SHP77 (cell line): ENCODE measurements at places on chromosomes 3 and 15.

- no peak for DNase-seq
These were observed 319.8 kb downstream of the IL5RA start for GRCh38 chr3:2790266-2790815.

DNA sequence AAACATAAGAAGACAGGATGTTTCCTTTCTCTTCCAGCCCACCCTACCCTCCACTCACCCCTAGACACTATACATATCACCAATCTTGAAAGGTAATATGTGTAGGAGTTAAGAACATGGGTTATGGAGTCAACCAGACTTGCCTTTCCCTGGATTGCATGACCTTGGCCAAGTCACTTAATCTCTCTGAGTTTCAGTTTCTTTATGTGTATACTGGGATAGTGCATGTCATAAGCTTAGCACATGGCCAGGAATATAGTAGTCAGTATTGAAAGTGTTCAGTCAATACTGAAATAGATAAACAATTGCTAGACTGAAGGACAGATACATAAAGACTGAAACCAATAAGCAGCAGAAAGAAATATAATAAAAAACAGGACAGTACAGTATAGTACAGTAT lies 283.2 kb upstream of the STT3B start:
- no peak for DNase-seq

DNA sequence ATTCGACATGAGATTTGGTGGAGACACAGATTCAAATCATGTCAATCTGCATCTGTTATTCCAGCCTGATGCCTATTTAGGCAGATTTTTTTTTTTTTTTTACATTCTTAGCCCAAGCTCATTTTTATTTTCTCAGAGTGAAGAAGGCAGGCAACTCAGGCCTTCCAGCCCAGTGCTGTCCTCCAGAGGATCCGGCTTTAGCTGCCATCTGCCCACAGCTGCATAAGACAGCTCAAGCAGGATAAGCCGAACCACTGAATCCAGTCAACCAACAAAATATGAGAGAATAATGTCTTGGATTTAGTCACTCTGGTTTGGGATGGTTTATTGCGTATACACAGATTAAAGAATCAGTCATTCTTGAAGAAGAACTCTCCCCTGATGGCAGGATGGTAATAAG lies 19.9 kb upstream of the COLQ start:
- DNase-seq = no peak

DNA sequence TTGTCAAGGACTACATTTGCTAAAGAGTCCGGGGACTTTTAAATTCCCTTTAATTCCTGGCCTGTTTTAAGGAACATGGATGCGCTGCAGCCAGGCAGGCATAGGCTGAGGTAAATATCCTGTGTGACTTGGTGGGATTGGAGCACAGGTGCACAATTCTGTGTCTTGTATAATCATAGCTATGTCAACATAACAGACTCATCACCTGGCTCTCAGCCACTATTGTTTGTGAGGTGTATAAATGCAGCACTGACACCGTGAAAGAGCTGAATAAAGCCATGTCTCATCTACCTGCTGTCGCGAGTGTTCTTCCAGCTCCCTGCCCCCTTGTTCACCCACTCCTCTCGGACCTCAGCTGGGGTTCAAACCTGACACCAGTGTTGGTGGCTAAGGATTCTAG lies 109.7 kb downstream of the MFSD1 start:
- peak; percentile 86 for DNase-seq

DNA sequence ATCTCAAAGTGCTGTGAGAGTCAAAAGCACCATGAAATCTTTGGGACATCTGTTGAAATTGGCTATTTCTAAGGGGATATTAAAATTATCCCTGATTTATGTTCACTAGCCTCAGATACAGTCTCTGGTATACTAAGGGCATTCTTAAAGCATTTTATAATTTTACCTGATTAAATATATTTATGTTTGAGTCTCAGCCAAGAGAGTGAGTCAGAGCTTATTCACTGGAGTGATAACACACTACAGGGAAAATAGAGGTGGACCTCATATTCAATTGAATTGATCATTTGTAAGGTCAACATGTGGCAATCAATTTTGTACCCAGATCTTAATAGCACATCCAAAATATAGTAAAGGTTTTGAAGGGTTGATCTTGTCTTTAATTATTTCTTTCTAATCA lies 733.6 kb downstream of the EPHA3 start:
- no peak for DNase-seq

- no peak for DNase-seq
These were observed 395.3 kb downstream of the IL5RA start for GRCh38 chr3:2714834-2715233.

DNA sequence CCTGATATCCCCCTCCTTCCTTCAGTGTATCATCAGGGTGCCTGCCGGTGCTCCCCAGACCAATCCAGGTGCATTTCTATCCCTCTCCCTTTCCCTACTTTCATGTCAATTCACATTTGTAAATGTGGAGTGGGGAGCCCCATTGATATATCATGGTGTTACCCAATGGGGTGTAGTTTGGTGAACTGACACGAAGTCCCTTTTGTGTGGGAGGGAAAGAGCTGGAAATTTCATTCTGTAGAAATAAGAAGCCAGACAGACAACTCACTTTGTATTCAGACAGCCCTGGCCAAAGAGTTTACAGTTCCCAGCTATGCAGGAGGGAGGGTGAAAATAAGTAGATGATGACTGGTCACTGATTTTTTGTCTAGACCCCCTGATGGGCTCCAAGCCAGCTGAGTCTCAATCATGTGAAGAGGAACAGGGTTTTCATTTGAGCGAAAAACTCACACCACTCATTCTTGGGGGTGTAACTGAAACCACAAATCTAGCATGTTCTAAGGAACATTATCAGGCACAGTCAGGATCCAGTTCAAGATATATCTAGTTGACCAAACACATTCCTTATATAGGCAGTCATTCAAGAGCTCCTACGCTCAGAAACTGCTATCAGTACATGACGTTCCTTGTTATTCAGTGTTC lies 58.9 kb downstream of the LMCD1 start:
- no peak for DNase-seq

GRCh38 chr15:48566668-48567067 lies 78.8 kb downstream of the FBN1 start:
- no peak for DNase-seq

DNA sequence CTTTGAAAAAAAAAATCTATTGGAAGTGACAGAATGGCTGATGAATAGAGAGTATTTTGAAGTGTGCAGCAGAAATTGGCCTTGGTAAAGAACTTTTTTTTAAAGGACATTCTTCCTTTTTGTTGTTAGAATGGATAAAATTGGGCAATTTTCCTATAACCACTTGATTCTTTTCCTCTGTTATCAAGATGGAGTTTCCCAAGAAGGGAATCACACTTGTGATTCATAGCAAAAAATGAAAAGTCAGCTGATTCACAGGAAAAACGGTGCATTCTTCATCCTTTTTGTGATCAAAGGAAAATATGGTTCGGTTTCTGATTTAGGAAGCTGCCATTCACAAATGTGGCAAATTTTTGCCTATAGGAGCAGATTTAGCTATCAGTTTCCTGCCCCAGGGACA lies 486.8 kb downstream of the GBE1 start:
- DNase-seq = no peak

DNA sequence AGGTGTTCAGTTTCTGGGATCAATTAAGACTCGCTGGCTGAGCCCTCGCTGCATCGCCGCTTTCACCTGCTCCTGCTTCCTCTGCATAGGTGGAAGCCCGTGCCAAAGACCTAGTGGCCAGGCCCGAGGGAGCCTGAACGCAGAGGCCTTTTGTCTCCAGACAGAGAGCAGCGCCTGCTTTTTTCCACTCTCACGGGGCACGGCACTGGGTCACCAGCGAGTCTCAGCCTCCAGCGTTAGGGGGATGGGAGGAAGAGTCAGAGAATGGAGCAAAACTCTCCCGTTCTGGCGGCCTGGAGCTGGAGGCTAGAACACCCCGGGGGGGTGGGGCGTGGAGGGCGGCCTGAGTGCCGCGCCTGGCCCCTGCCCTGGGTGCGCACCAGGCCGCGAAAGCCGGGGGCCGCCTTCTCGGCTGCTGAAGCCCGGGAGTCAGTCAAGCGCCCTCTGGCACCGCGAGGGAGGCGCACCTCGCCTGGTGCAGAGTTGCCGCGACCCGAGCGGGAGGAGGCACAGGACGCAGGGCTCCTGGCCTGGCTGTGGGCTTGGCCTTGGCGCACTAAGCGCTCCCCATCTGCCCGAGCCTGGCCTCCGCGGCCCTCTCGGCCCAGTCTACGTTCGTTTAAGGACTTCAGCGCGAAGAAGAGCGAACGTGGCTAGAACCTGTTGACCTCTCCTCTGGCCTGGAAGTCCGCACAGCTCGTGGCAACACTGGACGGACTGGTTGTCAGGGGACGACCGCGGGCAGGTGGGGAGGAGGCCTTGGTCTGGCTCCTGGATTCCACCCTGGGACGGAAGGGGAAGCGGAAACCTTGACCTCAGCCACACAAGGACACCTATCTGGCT lies 21.5 kb downstream of the NR2F2 start:
- no peak for DNase-seq

GRCh38 chr3:44665173-44665572 lies 16.6 kb downstream of the ZNF35 start:
- no peak for DNase-seq

DNA sequence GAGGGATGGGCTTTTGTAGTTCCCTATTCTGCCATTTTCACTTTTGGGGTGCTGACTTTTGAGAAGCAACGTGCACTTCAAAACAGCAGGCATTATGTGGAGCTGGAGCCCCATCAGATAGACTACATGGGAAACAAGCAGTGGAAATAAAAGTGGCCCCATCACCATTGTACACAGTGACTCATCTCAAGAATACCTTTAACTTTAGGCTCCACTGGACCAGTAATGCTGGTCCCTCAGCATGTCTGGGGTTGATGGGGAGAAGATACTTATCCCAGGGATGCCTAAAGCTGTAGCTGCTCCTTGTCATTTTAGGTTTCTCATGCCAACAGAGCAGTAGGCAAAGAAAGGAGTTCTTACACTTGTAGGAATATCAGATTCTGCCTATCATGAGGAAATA lies 45.0 kb downstream of the LSM3 start:
- DNase-seq = no peak

GRCh38 chr15:28106294-28107110 lies 7.4 kb upstream of the OCA2 start:
- DNase-seq = no peak

DNA sequence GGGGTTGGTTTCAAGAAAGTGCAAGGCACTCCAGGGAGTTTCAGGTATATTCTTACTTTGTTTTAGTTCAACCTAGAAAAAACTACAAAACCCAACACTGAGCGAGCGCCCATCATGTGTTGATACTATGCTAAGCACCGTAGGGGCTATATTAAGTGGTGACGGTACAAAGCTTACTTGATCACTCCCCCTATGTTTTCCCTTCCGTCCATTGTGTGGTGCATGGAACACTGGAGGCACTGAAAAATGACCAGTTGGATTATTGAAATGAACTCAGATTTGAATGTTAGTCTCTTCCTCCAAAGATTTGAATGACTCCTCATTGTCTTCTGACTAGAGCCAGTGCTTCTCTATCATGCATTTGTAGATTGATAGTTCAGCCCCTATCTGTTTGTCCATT lies 6.6 kb downstream of the MYZAP start:
- no peak for DNase-seq

GRCh38 chr15:39431376-39431775 lies 149.5 kb upstream of the THBS1 start:
- DNase-seq = no peak

GRCh38 chr15:51299187-51300015 lies 39.0 kb downstream of the CYP19A1 start:
- DNase-seq = peak; percentile 95

DNA sequence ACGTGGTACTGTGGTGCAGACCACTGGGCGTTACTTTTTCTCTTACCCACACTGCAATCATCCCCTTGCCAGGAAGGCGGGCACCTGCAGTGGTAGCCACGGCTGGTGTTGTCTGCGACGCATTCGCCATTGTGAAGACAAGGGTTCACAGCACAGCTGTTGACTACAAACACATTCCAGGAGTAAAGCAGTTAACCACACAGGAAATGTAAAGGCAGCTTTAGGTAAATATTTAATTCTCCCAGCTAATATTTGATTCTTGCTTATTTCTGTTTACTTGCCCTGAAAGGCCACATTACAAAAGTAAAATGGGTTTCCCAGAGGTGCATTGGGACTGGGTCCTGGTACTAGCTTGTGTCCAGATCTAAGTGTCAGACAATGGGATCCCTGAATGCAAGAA lies 45.4 kb downstream of the HEG1 start:
- DNase-seq = no peak

DNA sequence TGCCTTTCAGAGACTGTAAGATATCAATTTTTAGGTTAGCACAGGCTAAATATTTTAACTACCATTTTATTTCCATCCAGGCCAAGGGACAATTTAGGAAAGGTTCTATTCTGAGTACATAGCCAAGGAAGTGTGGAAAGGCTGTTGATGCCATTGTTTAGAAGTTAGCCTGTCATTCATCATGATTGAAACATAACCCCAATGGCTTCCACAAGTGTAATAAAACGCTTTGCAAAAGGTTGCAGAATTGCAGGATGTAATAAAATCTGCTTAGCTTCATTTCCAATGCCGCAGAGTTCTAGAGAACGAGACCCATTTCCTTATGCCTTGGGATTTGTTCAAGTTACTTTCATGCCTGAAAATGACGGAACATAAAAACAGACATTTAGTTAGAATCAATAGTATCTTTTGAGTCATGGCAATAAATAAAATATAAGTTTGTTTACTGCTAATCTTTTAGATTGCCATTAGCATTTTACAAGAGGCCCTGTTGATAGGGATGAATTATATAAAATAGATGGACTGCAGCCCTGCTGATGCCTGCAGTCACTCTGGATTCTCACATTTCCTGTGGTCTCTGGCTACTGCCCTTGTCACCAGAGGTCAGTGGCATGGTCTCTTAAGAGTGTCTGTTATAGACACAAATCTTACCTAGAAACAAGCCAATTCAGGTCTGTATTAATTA lies 678.2 kb upstream of the CFAP20DC start:
- DNase-seq = no peak

GRCh38 chr3:197168606-197169005 lies 129.8 kb downstream of the DLG1 start:
- no peak for DNase-seq

DNA sequence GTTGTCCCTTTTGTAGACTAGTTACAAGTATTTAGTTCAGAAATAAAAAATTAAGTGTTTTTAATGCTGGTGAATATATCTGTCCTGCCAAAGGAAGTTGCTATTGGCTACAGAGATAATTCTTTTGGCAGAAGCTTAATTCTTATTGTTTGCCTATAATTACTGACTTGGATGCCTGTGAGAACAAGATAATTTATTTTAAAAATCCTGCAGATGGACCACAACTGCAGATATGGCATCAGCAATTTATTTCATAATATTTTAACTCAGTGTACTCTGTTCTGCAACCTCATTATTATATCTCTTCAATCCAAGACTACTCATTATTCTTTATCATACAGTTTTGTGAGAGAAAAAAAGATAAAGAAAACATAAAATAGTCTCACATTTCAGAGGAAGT lies 789.8 kb downstream of the NAALADL2 start:
- no peak for DNase-seq
